ENCODE measurements at places on chromosomes 16 and 17.
A peak's percentile ranks its signal among the peaks of the same experiment; 100 is the strongest.

DNA sequence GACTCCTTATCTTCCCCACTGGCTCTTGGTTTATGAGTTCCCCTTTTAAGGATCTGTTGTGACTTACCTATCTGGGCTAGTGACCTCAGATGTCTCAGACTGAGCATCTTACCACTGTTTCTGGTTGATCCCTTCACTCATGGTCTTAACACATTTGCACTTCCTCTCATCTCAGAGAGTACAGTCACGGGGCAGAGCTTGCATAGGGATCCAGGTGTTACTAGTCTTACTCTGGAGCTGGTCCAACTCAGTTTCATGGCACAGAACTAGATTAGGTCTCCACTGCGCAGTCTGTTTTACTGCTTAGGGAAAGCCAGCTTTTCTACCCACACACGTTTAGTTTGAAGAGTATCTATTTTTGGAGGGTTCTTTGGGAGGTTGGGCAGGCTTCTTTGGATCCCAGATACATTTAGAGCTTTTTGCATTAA, 10.2 kb downstream of the GABARAPL2 start:
- no peak for DNase-seq

DNA sequence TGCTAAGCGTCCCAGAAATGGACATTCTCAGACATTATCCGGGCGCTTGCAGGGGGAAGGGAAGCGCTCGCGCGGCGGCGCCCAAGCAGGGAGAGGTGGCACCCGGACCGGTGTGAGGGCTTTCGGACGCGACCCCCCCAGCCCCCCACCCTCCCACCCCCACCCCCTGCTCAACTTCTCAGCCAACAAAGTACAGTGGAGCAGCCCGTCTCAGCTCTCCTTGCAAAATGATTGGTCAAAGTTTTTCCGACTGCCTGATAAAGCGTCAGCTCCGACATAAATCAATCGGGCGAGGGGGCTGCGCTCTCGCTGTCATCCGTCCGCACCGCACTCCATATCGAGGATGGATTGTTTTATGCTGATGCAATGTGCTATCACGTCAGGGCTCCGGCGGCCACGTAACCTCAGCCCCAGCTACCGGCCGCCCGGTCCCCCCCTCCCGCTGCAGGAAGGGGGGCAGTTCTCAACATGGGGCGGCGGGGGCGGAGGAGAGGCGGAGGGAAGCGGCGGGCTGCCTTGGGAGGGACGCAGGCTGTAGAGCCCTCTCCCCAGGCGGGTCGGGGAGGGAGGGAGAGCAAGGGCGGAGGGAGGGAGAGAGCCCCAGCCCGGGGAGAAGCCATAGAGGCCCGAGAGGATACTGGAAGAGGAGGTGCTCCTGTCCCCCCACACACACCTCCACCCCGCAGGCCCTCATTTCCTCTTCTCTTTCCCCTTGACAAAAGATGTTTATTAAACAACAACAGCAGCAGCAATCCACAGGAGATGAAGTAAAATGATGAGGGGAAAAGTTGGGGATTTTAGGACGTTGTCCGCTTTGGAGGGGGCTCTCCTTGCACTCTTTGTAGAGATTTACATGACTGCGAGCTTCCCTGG, at the start of gene HOXB9:
Gene HOXB9 (minus strand): TSS at position 114 of the 873 bp plus-strand sequence. CDS start 89 bp downstream, at position 25.
- DNase-seq, result no peak

- no peak for DNase-seq
Observed at GRCh38 chr16:46932802-46933201, 40.7 kb downstream of the DNAJA2 start.

- no peak for DNase-seq
Observed at GRCh38 chr17:83152745-83153611, 73.6 kb downstream of the METRNL start.

DNA sequence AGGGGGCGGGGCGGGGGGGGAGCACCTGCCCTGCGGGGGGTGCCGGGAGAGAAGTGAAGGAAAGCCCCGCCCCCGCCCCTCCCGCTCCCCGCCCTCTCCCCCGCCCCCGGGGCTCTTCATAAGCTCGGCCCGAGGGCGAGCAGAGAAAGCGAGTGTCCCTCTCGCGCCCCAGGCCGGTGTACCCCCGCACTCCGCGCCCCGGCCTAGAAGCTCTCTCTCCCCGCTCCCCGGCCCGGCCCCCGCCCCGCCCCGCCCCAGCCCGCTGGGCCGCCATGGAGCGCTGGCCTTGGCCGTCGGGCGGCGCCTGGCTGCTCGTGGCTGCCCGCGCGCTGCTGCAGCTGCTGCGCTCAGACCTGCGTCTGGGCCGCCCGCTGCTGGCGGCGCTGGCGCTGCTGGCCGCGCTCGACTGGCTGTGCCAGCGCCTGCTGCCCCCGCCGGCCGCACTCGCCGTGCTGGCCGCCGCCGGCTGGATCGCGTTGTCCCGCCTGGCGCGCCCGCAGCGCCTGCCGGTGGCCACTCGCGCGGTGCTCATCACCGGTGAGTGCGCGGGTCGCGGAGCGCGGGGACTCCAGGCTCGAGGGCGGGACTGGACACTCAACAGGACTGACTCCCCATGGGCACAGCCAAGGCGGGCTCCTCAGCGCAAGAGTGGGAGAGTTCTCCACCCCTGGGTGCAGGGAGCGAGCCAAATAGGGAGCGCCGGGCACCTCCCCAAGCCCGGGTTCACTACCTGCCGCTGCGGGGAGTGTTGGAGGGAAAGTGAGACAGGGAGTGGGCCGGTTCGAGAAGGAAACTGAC, at the start of gene HSD11B2:
Gene HSD11B2 (plus strand): TSS at position 145 of the 798 bp plus-strand sequence. CDS start 128 bp downstream, at position 273.
- DNase-seq, result peak; percentile 49

- no peak for DNase-seq
Observed at GRCh38 chr17:46851029-46851741, at the start of gene WNT9B. Gene WNT9B (plus strand): TSS chr17:46851583. CDS start chr17:46851639, 56 bp downstream.

DNA sequence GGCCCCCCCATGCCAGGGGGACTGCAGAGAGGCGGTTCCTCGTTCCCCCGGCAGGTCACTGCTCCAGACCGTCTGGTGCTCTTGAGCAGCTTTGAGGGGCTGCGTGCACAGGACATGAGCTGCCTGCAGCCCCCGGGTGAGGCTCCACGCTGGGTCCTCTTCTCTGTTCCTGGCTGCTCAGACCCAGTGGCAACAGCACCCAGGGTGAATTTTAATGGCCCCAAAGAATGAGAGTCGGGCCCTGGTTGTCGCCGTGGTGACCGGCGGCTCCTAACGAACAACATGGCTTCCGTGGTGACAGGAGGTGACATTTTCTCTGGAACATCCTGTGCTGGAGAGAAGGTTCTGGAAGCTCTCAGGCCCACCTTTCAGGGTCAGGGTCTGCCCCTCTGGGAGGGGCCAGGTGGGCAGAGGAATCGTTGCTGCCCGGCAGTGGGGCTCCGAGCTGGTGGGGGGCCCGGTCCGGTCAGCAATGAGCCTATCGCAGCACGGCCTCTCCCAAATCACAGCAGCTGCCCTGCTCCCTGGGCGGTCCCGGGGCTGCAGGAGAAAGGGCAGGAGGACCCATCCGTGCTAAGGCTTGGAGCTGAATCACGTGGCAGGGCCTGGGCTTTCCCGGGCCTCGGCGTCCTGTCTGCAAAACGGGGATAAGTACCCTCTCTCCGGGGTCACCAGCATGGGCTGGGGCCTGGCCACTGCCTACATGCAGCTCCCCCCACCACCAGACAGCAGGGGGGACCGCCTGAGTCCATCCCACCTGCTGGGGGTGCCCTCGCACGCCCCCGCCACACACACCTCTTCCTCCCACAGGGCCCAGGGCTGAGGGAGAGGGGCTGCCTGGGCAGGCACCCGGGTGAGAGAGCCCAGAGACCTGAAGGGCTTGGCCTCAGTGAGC, 3.4 kb upstream of the C1QTNF8 start:
- DNase-seq, result no peak

DNA sequence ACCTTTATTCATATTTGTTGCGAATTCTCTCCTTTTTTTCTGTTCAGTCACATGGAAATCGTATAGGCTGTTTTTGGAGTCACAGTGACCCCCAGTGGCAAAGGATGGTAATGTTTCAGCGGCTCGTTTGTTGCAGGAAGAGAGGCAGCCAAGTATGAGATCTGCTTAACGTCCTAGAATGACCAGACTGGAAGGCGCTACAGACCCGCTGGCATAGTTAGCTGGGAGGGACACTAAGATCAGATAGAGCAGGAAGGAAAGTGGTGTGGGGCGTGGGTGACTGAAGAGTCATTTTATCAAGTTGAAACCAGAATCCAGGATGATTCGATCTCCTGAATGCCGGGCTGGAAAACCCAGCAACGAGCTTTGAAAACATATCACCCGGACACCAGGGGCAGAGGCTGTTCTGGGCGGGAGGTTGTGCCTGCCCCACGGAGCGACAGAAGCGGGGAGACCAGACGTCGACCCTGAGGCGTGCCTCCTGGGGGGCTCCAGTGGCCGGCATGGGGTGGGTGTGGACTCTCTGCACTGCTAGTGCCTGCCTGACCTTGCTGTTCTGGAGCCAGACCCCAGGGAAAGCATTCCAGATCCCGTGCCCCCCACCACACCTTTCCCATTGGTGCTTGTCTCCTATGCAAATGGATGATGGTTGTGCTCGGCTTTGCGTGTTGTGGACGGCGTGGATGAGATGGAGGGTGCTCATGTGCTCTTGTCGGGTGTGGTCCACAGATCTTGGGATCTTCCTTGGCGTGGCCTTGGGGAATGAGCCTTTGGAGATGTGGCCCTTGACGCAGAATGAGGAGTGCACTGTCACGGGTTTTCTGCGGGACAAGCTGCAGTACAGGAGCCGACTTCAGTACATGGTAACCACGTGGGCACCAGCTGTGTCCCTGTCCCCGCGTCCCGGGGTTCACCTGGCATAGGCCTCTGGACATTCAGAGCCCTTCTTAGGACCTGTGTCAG, 7.7 kb downstream of the IL34 start:
- DNase-seq, result peak; percentile 75

GRCh38 chr17:55785181-55785580, 34.3 kb downstream of the PCTP start:
- DNase-seq, result no peak

- peak; percentile 42 for DNase-seq
Observed at GRCh38 chr17:35568561-35568960, 7.9 kb upstream of the SLFN14 start.

GRCh38 chr16:81376880-81377279, 62.1 kb downstream of the GAN start:
- DNase-seq, result no peak

DNA sequence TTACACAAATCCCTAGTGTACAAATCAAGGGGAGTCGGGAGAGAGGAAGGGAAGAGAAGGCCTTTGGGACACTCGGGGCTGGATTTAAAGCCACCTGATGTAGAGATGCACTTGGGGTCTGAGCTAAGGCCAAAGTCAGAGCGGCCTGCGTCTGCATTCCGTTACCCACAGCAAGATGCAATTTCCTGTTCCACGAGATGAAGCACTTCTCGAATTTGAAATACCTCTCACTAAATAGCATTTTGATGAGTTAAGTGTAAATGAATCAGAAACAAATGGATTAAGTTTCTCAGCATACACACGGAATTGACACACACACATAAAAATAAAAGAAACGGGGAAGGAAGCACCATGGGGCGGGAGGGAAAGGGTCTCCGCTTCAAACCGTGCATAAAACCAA, 386.0 kb downstream of the SOX9 start:
- DNase-seq, result no peak

DNA sequence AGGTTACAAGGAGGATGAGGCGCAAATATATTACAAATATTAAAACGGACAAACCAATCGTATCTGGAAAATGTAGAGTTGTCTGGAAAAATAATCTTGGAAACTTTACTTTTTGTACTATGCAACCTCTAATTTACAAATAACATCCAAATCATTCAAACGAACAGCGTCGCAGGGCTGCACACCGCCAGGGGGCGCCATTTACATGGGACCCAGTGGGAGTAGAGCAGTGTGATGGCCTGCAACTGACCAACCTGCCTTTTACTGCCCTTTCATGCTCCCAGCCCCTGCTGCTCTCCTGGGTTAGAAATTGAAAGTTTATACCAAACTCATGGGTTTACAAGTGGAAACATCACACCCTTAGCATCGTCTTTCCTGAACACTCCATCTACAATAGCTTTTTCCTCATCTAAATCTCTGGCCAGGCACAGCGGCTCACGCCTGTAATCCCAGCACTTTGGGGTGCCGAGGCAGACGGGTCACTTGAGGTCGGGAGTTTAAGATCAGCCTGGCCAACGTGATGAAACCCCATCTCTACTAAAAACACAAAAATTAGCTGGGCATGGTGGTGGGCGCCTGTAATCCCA, 10.0 kb downstream of the PITPNC1 start:
- DNase-seq, result peak; percentile 21

DNA sequence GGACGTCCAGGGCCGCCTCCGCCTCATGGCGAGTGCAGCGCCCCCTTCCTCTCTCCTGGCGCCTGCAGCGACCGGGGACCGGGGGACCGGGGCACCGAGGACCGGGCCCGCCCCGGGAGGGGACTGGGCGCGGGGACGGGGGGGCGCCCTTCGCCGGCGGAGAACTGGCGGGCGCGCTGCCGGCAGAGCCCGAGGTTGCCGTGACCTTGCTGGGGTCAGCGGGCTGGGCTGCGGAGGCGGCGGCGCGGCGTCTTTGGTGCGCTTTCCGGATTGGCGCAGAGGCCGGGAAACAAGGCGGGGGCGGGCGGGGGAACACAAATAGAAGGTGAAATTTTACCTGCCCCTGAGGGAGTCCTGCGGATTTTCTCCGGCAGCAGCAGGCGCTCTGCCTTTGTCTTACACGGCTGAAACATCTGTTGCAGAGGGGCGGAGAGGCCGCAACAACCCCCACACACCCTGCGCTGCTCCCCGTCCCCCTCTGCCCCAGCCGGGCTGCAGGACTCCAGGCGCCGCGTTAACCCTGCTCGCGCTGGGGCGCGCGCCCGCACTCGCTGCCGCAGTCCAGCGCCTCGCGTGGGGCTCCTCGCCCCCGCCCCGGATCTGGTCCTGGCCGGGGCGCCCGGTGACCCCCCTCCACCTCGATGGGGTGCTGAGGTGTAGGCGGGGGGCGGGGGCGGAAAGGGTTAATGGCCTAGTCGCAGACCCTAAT, 53.5 kb downstream of the SREBF1 start:
- DNase-seq, result no peak

DNA sequence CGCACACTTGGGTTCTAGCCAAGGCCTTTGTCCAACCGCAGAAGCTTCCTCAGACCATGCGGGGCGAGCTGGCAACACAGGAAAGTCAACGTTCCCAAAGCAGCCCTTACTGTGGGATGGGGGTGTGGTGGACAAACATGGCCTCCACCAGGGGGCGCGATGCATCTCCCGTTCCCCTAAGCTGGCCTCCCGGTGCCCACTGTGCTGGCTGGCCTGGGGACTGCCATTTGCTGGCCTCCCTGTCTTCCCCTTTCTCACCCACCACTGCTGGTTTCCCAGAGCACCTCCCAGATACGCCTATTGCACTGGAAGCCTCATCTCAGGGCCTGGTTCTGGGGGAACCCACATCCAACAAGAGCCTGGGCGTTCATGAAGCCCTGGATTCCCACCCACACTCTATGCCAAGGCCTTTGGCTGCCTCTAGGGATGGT, 145.3 kb downstream of the IRF8 start:
- peak; percentile 32 for DNase-seq

GRCh38 chr16:50010212-50010611, 14.8 kb upstream of the CNEP1R1 start:
- no peak for DNase-seq

DNA sequence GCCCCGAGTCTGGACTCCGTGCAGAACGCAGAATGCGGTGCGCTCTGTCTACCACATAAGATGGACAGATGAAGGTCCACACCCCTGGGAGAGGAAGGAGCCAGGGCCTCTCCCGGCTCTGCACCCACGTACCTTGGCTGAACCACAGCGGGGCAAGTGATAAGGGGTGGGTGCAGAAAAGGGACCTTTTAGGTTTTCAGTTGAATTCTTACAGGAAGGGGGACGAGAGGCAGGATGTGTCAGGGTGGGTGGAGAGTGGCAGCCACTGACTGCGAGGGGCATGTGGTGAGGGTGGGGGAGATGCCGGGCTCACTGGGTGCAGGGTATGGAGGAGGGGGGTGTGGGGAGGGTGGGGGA, 372 bp downstream of the CD300A start:
- DNase-seq, result no peak

Data from fibroblast of gingiva (primary cell).